ENCODE measurements at places on chromosomes 4 and X. TPM values are rescaled to one million over a fixed set of nuclear protein-coding genes. Genes with fewer than 3 reads are reported as not detected.

Gene H2BW2
- total RNA-seq, result not detected

Gene PABPC5
- total RNA-seq, result not detected

Gene C1QTNF7
- not detected for total RNA-seq

Gene MAGEA1
- 0.12 TPM for total RNA-seq

Gene UGT2B11
- 0.11 TPM for total RNA-seq

Gene GRID2
- not detected for total RNA-seq

Data from A549 treated with AZD2906 at 1 μM for 4 hours (cell line).